ENCODE measurements at places on chromosomes 2 and 18. TPM values are rescaled to one million over a fixed set of nuclear protein-coding genes. Genes with fewer than 3 reads are reported as not detected.

MIB1 gene
- 37.6 TPM for total RNA-seq

DNA sequence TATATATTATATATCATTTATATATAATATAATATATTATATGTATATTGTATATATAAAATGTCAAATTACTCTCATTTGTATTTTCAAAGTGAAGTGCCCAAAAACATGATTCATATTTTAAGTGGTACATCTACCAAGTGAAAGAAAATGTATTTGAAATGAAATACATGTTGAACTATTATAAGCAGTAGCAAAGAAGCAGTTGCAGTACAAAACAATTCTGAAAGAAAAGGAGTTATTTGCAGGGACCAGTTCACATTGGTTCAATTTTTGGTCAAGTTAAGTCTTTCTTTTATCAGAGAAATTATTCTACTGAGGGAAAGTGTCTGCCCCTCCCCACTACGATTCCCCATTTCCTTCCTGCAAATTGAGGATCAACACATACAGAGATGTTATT lies 51.9 kb downstream of the APLF start:
- DNase-seq: no peak

DNA sequence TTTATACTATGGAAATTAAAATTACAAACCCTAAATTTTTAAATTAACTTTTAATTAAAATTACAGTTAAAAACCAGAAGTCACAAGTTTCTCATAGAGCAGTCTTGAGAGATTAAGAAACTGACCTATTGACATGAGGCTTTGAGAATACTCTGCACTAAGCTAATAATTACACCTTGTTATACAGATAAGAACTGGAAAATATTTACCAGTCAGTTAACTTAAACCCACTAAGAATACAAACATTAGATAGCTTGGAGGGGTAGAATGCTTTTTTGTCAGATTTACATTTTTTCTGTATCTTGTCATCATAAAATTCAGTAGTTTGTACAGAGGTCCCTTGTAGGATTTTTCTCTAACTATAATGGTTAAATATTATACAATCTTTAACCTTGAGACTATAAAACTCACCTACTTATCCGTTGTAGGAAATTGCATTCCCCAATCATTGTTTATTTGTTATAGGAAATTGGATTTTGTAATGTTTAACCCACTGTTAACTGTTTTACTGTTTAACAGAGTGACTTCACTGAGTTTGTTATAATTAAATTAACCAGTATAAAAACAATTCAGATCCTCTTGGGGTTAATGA lies 219.7 kb upstream of the PKDCC start:
- DNase-seq: no peak

- no peak for DNase-seq
Observed at GRCh38 chr18:72940986-72941385, 73.2 kb upstream of the NETO1 start.
